GM23338 (cell line): ENCODE measurements at places on chromosomes 4 and X.

DNA sequence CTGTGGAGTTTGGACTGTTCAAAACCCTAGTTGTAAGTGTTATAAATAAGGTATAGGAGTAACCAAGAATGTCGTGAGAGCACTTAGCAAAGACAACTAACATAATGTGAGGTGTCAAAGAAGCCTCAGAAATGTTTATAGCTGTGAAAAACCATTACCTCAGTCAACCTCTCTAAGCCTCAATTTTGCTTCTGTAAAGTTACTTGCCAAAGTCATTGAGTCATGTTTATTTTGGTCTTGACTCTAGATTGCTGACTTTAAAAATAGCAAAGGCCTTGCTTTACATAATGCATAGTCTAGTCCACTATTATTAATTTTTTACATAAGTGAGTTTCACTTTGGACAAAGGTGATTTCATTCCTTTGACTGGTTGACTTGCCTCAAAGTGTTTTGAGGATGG is 257.6 kb upstream of the CXXC4 start:
- no peaks in the 10 kb centered on the region for H3K27me3 ChIP-seq
- H3K36me3 ChIP-seq = no peaks in the 10 kb centered on the region
- H3K4me3 ChIP-seq = no peak overlapping the region
- no peak overlapping the region for H3K27ac ChIP-seq
- no peaks in the 10 kb centered on the region for H3K4me1 ChIP-seq

GRCh38 chr4:47373174-47373573 is 90.3 kb downstream of the COMMD8 start:
- no peak for DNase-seq
- H3K36me3 ChIP-seq = no peaks in the 10 kb centered on the region
- no peaks in the 10 kb centered on the region for H3K27me3 ChIP-seq
- no peak overlapping the region for H3K4me3 ChIP-seq

DNA sequence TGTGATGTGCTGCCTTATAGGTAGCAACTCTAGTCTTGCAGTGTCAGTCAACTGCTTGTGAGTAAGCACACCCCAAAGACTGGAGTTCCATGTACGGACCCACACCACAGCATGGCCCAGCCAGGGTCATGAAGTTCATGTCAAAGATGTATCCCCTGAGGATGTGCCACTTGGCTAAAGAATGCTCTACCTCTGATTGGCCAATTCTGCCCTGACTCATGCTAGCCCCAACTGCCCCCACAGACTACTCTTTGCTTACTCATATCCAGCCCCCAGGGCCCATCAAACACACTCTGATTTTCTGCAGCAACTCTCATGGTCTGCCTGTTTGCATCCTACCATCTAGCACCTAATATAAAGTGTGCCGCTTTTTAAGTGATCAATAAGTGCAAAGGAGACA is 62.5 kb downstream of the CHRDL1 start:
- H3K4me3 ChIP-seq = no peak overlapping the region
- no peak overlapping the region for H3K27ac ChIP-seq
- H3K36me3 ChIP-seq = no peaks in the 10 kb centered on the region
- H3K4me1 ChIP-seq = no peaks in the 10 kb centered on the region

GRCh38 chr4:70674191-70674590 is 7.9 kb upstream of the JCHAIN start:
- no peaks in the 10 kb centered on the region for H3K27me3 ChIP-seq
- no peaks in the 10 kb centered on the region for H3K36me3 ChIP-seq
- no peak overlapping the region for H3K27ac ChIP-seq

DNA sequence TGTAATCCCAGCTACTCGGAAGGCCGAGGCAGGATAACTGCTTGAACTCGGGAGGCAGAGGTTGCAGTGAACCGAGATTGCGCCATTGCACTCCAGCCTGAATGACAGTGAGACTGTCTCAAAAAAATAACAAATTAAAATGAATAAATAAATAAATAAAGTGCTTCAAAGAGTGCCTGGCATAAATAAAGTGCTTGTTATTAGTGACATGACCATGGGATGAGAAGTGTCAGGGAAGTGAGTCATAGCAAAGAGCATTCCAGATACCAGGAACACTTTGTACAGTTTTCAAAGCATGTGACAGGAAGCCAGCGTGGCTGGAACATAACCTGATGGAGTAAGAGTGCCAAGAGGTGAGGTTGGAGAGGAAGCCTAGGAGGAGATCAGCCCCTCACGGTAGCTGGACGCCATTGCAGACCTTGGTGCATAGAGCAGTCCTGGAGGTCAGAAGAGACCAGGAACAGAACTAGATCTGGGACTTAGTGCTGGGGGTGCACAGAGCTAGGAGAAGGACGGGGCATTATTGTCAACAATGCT is 6.0 kb upstream of the WDR13 start:
- no peak overlapping the region for H3K27ac ChIP-seq
- H3K36me3 ChIP-seq = no peaks in the 10 kb centered on the region
- H3K4me1 ChIP-seq = no peaks in the 10 kb centered on the region

DNA sequence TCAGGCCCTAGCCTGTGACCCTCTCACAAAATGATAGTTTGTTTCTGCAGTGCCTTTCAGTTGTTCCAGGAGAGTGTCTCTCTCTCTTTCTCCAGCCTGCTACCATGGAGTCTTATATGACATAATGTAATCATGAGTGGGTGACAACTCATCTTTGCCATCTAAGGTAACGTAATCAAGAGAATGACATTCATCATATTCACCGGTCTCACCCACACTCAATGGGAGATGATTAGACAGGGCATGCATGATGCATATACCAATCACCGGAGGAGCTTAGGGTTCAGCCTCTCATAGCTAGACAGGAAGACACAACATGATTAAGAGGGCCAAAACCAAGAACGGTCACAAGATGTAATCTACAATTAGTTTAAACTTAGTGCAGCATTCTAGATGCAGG is 97.1 kb upstream of the FAM9B start:
- H3K36me3 ChIP-seq = no peaks in the 10 kb centered on the region
- H3K4me1 ChIP-seq = no peaks in the 10 kb centered on the region
- H3K27ac ChIP-seq = no peak overlapping the region
- no peak for DNase-seq
